ENCODE measurements at places on chromosomes 2 and 18.

GRCh38 chr18:61719671-61720070, 173.1 kb downstream of the RNF152 start:
- no peak for DNase-seq

GRCh38 chr2:191933307-191934105, 86.6 kb upstream of the CAVIN2 start:
- DNase-seq: no peak

- DNase-seq: no peak
These were observed 216.8 kb upstream of the HNMT start for GRCh38 chr2:137747509-137747908.

DNA sequence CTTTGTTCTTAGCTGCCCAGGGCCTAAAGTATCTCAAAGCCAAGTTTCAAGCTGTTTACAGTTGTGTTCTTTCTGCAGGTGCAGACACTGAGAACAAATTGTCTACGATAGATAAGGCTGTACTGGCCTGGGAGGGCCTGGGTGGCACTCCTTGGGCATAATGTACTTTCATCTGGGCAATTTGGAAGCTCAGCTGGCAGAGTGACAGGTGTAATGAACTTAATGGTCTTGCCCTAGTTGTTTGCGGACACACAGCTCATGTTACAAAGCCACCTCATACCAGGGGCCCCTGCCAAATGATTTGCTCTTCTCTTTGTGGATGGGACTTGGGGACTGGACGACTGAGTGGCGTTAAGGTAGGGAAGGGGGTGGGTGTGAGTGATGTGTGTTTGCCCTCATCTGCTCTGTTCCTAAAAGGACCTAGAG, 4.3 kb downstream of the LDLRAD4 start:
- DNase-seq: no peak

DNA sequence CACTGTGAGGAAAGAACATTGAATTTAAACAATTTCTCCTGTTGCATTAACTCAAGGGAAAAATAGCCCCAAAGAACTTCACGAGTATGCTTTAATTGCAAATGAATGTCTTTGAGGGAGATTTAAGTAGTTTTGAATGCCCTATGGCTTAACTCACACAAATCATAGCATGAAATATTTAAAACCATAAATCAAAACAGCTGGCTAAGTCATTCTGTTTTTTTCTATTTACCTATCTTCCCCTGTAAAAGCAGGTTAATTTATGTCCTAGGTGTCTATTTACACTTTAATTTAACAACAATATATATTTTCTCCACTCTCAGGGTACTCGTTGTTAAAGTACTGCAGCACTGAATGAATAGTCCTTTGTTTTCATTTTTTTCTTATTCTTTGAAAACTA, 118.8 kb upstream of the PIEZO2 start:
- DNase-seq: no peak

GRCh38 chr2:43041661-43042360, 184.6 kb downstream of the ZFP36L2 start:
- no peak for DNase-seq

GRCh38 chr2:205686056-205686782, 3.9 kb downstream of the NRP2 start:
- DNase-seq: no peak

- no peak for DNase-seq
These were observed 663 bp downstream of the RHBDD1 start for GRCh38 chr2:226836548-226836885.

DNA sequence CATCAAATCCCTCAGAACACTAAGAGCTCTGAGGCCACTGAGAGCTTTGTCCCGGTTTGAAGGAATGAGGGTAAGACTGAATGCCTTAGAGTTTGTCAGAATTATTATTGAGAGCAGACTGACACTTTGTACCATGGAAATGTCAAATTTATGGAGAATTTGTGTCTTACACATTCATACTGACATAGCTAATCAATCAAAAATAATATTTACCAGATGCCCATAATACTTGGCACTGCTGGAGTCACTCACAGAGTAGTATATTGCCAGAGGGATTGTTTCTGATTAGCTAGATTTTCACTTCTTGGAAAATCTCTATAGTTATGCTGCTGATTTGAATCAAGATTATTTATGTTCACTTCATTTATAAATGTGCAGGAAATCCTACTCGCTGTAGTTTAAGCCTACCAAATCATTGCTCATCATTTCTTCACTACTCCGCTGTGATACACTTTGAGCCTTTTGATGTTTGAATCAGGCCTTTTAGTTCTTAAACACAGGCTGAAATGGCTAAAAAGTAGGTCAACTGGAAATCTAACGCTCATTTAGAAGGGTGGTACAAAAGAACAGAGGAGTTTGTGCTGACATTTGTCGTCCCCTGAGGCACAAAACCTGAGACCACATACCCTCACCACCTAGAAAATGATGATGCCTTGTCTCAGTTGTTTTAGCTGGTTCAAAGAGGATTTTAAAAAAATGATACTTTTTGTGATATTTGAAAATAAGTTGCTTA, 96.1 kb upstream of the CSRNP3 start:
- no peak for DNase-seq

DNA sequence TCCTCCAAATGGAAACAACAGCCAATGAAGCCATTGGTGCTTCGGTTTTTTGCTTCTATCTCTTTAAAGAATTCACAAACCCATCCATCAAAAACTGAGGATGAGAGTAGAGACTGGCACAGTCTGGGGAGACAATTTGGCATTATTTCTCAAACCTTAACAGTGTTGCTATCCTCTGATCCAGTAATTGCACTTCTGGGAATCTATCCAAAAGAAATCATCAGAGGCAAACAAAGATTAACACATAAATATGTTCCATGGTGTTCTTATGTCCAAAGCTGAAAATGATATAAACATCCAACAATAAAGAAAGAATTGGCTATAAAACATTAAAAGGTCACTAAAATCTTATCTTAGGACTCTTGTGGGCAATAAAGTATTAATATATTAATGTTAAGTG, 35.1 kb downstream of the REEP1 start:
- no peak for DNase-seq

Data from T-helper 2 cell (primary cell).